Caki2 (cell line): ENCODE measurements at places on chromosomes 4 and X. TPM values are rescaled to one million over a fixed set of nuclear protein-coding genes. Genes with fewer than 3 reads are reported as not detected.

DNA sequence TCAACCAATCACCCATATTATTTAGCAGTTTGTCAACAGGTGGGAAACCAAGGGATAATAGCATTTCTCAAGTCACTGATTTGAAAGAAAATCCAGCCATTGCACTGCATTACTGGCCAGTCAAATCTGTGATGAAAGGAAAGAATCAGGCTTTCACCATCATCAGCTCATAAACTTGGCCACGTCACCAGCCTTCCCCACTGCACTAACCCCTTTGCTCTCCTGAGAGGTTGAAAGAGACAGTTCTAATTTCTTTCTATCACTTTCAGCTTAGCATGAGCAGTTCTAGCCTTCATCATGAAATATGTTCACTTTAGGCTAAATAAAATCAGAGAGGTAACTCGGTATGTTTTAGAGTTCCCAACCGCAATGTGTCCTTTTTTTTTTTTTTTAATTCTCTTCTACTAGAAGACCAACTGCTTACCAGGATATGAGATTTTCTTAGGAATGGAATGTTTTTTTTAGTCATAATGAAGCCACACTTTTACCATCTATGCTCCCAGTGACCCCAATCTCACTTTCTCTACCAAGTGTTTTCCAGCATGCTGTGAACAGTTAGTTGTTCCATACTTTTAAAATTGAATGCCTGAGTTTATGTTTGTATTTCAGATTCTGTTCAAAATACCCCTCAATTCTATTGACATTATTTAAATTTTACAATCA is 55.7 kb upstream of the SLC7A11 start:
- DNase-seq, result no peak

GRCh38 chr4:13933191-13933590 is 305.7 kb upstream of the BOD1L1 start:
- no peak for DNase-seq

- peak; percentile 26 for DNase-seq
Measured at GRCh38 chr4:151031831-151032605, 16.9 kb upstream of the LRBA start.

L1CAM gene
- 37.1 and 49.7 TPM in 2 replicates for total RNA-seq
